ENCODE measurements at places on chromosomes 2 and 18.

DNA sequence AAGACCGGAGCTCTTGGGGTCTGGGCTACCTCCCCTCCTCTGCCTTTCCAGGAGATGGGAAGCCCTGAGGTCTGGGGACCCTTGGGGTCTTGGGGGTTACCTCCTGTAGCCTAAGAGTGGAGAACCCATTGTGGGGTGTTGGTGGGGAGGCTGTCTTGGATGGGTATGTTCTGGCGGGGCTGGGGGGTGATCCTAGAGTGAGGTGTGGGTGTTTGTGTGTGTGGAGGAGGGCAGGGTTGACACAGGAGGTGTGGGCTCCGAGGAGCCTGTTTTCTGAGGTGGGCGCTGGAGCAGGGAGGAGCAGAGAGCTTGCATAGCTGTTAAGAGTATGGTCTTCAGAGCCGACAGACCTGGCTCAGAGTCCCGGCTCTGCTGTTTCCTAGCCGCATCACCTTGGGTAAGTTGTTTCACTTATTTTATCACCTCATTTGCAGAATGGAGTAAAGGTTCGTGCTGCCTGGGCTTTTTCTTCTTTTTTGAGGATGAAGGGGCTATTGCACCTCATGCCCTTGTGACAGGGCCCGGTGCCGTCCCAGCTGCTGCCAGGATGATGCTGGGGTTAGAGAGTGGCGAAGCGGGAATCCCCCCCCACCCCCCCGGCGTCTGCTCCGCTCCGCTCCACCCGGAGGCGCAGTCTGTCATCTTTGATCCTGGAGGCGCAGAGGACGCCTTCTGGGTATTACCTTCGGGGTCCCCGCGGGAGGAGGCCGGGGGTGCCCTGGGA is 17.2 kb downstream of the TET3 start:
- no peak for DNase-seq

GRCh38 chr2:8276026-8276425 is 405.8 kb upstream of the ID2 start:
- no peak for DNase-seq

- DNase-seq = no peak
Observed at GRCh38 chr2:48799601-48800000, 44.1 kb upstream of the LHCGR start.

GRCh38 chr2:230671117-230671516 is 41.5 kb upstream of the CAB39 start:
- peak; percentile 31 for DNase-seq

- DNase-seq = no peak
Observed at GRCh38 chr2:14634489-14635390, 2.2 kb downstream of the LRATD1 start.

- DNase-seq = peak; percentile 100
Observed at GRCh38 chr2:74440378-74441169, 1.2 kb downstream of the RTKN start.

DNA sequence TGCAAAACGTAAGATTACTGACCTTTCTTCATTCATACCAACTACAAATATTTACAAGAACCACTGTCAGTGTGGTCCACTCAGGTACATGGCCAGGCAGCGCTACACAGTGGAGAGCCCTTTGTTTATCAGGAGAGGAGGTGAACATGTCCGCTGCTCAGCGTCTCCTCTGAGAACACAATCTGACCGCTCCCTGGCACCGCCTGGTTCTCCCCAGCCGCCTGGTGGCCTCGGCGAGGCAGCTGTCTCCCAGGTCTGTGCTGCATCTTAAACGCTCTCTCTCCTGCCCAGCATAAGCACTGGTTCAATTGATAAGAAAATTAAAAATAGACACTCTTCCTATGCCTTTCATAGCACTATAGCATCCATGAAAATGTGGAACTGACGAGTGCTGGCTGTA is 146.8 kb upstream of the PXDN start:
- DNase-seq = no peak

DNA sequence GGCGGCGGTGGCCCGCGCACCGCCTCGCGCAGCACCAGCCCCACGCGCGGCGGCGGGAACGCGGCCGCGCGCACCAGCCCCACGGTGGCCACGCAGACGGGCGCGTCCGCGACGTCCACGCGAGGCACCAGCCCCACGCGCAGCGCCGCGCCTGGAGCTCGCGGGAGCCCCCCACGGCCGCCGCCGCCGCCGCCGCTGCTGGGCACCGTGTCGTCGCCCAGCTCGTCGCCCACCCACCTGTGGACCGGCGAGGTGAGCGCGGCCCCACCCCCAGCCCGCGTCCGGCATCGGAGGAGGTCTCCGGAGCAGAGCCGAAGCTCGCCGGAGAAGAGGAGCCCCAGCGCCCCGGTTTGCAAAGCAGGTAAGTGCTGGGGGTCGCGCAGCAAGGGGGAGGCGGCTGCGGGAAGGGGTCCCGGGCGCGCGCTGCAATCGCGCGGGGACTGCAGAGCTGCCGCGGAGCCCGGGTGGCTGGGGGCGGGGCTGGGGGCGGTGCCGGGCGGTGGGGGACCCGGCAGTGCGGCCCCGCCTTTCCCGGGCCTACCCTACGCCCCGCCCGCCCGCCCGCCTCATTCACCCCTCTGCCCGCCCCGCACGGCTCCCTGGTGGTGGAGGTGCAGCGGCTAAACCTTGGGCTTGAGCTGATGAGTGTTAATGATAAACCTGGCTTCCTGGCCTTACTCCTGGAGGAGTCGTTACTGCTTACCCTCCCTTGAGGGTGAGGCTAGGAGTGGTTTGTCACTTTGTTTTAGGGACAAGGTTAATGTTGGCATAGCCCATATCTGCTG is 851 bp downstream of the FAM117B start:
- peak; percentile 96 for DNase-seq

DNA sequence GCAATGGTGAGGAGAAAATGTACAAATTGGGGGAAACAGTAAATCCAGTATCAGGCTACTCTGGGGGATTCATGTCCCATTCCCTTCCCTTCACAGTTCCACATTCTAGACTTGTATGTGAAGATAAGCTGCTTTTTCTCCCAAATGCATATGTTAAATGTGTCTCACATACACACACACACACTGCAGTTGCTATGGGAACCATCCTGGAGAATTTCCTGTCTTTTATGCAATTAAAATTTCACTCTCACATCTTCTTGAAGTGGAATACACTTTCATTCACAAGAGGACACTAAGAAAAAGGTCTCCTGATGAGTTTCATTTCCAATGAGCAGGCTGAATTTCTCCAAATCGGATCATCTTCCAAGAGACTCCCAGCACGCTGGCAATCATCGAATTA is 366.0 kb downstream of the LRATD1 start:
- no peak for DNase-seq

DNA sequence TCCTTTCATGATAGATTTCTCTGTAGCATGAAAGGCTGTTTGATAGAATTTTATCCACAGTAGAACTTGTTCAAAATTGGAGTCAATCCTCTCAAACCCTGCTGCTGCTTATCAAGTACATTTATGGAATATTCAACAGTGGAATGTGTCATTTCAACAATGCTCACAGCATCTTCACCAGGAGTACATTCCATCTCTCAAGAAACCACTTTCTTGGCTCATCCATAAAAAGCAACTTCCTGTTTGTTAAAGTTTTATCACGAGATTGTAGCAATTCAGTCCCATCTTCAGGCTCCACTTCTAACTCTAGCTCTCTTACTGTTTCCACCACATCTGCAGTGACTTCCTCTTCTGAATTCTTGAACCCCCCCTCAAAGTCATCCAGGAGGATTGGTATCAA is 29.4 kb downstream of the PDCL3 start:
- DNase-seq = no peak

- peak; percentile 45 for DNase-seq
Observed at GRCh38 chr2:57981083-57981768, 65.4 kb upstream of the VRK2 start.

DNA sequence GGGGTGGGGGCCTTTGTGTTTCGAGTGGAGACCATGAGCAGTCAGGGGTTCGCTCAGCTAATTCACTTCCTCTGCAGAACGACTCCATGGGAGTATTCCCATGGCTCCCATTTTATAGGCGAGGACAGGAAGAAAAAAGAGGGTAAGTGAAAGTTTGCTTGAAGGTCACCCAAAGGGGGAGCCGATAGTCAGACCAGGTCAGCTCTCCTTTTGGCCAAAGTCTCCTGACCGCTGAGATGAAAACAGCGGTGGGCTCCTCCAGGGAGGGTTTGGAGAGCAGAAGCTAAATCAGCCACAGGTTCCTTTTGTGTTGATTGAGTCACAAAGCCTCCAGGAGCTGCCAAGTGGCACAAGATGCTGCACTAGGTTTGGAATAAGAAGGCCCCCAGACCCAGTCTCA is 34.1 kb upstream of the CTAGE1 start:
- DNase-seq = no peak

GRCh38 chr2:237732790-237733381 is 65.7 kb upstream of the RBM44 start:
- DNase-seq = no peak

- no peak for DNase-seq
Observed at GRCh38 chr2:67950919-67951318, 111.9 kb downstream of the C1D start.

DNA sequence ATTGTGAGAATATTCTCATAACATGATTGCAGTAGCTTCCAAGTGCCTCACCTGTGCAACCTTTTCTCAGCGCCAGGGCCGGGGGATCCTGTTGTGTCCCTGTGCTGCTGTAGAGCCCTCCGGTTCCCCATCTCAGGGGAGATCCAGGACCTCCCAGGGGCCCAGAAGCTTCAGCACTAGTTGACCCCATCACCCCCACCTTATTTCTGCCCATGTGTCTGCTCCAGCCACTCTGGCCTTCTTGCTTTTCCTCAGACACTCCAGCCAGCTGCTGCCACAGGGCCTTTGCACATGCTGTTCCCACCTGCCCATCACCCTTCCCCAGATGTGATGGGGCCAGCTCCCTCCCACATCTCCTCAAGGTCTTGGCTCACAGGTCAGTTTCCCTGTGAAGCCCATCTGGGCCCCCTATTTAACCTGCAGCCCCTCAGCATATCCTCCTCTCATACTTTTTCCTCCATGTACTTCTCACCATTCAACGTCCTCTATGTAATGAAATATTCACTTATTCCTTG is 226.5 kb downstream of the SEPTIN10 start:
- DNase-seq = no peak

DNA sequence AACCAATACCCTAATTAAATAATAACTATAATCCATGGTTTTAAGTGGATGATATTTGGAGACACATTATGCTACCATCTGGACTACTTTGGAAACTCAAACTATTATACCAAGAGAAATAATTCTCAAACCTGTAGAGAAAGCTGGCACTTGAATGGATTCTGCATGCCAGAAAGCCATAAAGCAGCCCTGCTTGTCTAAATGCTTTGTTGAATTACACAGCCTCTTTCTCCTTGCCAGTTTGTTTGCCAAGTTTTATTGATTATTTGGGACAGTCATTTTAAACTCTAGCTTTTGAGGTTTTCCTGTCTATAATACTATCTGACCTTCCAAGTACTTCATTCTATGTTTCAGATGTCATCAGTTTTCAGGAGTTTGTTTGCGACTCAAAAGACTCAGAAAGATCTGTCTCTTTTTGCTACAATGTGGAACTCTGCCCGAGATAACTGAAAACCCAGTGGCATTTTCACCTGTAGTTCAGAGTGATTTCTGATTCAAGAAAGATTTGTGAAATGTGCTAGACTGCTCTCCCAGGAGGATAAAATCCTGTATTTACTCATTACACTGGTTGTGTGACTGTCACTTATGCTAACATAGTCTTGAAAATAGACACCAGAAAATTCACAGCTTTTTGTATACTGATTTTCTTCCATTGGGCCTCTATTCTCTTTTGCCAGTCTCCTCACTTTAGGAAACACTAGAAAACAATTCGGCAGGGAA is 29.2 kb upstream of the MBOAT2 start:
- no peak for DNase-seq

GRCh38 chr2:208175840-208176153 is 12.4 kb upstream of the CRYGA start:
- no peak for DNase-seq

DNA sequence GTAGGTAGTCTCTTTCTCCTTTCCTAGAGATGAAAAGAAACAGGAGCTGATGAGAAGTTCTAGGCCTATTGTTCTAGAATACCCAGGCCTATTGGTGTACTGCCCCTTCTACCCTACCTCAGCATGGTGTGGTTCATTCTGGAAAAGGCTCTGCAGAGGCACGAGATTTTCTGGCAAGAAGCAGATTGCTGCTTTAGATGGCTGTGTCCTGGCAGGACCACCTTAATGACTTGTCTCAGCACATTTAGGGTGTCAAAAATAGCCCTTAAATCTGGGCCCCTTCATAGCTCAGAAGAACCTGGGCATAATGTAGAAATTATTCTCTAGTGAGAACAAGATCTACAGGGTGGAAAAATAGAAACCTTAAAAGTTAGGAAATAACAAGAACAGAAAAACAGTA is 87.9 kb downstream of the BCL2L11 start:
- DNase-seq = no peak

DNA sequence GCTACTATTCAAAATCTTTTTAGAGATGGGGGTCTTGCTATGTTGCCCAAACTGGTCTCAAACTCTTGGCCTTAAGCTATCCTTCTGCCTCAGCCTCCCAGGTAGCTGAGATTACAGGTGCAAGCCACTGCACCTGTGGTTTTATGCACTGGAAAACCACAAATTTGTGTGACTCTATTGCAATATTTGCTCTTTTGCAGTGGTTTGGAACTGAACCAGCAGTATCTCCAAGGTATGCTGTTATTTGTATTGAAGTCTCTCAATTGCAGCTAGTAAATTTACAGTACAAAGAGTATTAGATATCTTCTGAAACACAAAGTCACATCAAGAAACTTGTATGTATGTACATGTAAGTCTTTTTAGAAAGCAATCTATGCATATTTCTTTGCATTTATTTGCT is 46.2 kb downstream of the PPP4R1 start:
- DNase-seq = no peak

DNA sequence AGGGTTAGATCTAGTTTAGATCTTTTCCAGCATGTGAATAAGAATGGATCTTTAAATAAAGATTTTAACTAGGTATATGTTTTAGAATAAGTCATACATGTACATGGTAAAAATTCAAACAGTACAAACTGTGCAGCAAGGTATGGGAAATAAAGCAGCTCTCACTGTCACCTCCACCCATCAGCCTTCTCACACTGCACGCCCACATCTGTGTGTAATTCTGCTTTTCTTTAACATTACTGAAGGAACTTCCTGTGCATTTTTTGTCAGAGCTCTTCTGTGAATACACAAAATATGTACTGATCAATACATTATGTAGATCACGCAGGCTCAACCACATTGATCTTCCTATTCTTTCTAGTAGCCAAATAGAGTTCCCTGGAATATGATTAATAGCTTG is 3.4 kb downstream of the CASP8 start:
- no peak for DNase-seq

- no peak for DNase-seq
Observed at GRCh38 chr2:66570471-66570870, 135.5 kb downstream of the MEIS1 start.

DNA sequence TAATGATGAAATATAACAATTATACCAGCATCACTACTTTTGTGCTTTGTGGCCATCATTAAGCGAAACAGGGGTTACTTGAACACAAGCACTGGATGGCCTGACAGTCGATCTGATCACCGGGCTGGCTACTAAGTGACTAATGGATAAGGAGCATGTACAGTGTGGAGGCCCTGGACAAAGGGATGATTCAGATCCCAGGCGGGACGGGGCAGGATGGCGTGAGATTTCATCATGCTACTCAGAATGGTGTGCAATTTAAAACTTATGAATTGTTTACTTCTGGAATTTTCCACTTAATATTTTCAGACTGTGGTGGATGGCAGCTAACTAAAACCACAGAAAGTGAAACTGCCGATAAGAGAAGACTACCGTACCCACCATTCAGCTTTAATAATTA is 7.0 kb upstream of the CLIP4 start:
- peak; percentile 85 for DNase-seq
